ENCODE measurements at places on chromosomes 11 and 22.

GRCh38 chr11:103623933-103624332, 412.5 kb upstream of the DDI1 start:
- DNase-seq = no peak

DNA sequence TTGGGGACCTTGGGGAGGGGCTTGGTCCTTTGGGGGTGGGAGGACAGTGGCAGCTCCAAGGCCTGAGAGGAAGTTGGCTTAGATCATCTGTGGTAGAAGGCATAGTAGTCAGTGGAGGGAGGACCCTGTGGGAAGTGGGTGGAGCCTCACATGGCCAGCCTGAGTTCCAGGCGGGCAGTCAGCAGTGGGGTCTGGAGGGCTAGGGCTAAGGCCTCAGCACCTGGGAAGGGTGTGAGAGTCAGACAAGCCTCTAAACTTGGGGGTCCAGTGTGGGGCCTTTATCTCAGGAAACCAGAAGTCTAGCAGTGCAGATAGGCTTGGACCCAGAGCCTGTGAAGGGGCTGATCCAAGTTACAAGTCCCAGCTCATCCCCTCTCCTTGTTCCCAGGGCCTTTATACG, 4.0 kb downstream of the NLRX1 start:
- DNase-seq = no peak

- no peak for DNase-seq
These were observed 29.9 kb upstream of the ACER3 start for GRCh38 chr11:76830639-76831327.

- no peak for DNase-seq
These were observed 8.8 kb downstream of the H19 start for GRCh38 chr11:1988667-1989317.

- DNase-seq = no peak
These were observed 148.3 kb upstream of the POU2AF2 start for GRCh38 chr11:111097191-111097590.

- no peak for DNase-seq
These were observed 8.6 kb upstream of the TMPRSS6 start for GRCh38 chr22:37118083-37118482.

GRCh38 chr22:26846645-26847044, 189.3 kb downstream of the MIAT start:
- no peak for DNase-seq

DNA sequence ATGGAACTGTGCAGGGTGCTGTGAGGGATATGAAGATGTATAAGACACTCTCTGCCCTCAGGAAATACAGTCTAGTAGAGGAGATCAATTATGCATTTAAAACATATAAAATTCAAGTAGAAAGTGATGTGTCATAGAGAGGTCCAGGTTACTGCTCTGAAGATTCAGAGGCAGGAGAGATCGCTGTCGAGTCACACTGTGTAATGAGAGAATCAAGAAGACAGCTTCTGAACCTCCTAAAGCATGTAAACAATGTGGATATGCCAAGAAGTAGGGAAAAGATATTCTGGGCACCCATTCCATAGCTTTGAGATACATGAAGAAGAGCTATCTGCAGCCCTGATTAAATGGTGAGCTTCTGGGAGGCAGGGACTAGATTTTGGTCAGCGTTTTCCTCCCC, 16.7 kb downstream of the SSH3 start:
- DNase-seq = no peak

GRCh38 chr11:62466444-62466843, 47.6 kb downstream of the SCGB1A1 start:
- no peak for DNase-seq

DNA sequence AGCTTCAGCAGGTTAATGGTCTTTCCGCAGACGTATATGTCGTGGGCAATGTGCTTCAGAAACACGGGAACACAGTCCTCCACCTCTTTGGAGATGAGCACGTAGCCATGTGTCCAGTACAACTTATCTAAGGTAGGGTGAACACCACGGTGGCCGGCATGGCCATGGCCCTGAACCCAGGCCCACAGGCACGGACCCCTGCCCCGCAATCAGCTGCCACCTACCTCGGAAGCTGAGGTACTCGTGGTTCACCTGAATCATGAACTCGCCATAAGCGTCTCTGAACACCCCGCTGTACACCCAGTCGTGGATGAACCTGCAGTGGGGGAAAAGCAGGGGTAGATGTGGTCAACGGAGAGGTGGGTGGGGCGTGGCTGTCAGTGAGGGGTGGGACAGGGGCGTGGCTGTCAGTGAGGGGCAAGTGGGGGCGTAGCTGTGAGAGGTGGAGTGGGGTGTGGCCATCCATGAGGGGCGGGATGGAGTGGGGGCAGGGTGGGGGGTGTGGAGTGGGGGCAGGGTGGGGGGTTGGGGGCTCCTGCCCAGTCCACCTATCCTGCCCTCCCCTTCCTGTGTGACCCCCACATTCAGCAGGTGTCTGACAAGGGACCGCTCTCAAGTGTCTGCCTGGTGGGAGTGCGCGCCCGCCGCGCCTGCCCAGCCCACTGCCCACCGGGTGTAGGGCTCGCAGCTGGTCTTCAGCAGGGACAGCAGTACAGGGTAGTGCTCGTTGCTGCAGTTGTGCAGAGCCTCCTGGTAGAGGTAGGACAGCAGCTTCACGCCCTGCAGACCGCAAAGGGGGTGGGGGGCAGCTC, 18.6 kb downstream of the TUBGCP6 start:
- no peak for DNase-seq

GRCh38 chr22:31616315-31616980, 45.6 kb downstream of the PISD start:
- no peak for DNase-seq

GRCh38 chr22:36467042-36467810, 14.2 kb downstream of the TXN2 start:
- no peak for DNase-seq

DNA sequence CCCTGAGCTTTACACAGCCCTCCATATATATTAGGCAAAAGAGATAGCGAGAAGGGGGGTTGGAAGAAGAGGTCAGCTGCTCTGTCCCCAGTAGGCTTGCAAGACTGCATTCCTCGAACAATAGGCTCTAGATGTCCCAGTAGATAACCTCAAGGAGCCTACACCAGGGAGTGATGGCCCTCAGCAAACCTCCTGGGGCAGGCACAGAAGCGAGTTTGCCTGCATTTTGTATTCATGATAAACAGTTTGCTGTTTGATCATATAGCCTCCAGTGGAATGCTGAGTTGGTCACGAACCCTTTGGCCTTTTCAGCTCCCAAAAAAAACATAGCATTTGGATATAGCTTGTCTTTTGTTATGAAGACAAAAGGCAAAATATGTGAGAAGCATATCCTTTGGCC, 95.1 kb upstream of the GRAMD1B start:
- no peak for DNase-seq

DNA sequence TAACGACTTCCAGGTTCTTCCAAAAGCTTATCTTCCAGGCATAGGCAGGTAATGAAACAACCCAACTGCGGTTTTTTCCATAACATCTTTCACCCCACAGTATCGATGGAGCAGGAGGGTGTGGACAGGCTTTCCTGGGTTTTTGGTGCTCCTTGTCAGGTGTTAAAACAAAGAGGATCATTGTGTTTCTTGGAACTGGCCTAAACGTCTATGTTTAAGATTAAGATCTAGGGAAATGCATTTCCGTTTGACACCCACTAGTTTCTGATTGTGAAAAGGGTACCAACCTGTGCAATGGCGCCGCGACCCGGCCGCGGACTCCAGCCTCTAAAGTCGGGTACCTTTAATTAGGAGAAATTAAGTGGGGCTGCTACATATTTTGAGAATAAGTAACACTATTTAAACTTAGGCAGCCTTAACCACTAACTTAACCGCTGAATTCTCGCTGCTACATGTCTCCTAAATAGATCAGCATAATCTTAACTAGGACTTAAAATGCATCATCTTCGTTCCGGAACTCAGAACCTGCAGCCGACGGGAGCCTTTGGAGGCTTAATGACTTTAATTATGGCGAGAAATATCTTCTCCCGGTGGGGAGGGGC, 31.5 kb downstream of the C22orf31 start:
- DNase-seq = no peak

DNA sequence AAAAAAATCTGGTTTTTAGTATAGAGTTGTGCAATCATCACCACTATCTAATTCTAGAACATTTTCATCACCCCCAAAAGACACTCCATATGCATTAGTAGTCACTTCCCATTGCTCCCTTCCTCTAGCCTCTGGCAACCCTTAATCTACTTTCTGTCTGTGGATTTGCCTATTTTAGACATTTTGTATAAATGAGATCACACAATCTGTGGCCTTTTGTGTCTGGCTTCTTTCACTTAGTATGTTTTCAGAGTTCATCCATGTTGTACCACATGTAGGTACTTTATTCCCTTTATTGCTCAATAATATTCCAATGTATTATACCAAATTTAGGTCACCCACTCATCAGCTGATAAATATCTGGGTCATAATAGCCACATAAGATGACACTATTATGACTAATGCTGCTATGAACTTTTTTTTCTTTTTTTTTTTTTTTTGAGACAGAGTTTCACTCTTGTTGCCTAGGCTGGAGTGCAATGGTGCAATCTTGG, 67.5 kb upstream of the SCUBE2 start:
- DNase-seq = no peak

GRCh38 chr11:133046252-133046651, 486.0 kb downstream of the OPCML start:
- DNase-seq = no peak

GRCh38 chr11:15864026-15864805, 492.1 kb downstream of the SOX6 start:
- no peak for DNase-seq

DNA sequence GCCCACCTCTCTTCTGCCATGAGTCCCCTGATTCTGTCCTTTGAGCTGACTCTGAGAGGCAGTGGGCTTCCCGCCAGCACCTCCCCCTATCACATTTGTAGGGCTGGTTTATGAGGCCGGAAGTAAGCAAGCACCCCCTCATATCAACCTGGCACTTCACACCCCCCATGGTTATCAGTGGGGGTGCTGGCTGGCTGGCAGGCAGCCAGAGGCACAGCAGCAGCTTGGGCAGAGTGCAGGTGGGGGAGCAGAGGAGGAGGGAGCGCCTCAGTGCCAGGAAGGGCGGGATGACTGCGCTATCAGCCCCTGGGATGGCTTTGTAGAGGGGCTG, 22.9 kb upstream of the CHRM4 start:
- no peak for DNase-seq

GRCh38 chr11:78807351-78807750, 232.7 kb upstream of the NARS2 start:
- DNase-seq = no peak

DNA sequence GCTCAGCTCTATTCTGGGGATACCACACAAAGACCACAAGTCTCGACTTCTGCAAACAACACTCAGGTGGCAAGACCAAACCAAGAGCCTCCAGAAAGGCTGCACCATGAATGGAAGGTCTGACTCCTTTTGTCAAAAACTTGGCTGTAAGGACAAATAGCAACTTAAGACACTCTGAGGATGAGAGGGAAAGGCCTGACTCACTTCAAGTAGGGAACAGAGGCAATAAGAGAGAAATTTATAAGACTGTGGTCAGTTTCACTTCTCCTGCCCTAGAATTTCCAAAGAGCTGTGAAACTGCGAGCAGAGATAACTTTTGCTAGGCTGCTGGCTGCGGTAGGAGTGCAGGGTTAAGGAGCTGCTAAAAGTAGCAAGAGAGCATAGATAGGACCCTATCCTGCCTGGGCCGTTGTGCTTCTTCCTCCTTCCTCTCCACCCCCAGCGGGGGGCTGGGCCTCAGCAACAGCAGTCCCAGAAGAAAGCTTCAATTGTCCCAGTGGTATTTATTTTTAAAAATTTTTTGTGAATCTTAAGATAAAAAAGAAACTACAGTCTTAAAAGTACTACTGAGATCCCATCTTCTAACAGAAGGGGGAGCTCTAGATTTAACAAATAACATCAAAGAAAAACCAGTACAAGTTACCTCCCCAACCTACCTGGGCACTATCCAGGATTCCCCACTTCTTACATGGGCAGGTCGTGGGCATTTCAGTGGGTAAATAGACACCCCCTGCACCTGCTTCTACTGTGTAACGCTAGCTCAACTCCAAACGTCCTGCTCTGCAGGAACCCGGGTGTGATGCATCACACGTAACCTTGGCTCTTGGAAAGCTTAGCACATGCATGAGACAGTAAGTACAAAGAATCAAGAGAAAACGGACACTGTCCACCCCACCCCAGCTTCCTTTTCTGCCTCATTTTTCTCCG, 66.4 kb downstream of the SGSM3 start:
- no peak for DNase-seq

Measured in stimulated activated CD4-positive, alpha-beta T cell treated with anti-CD3 and anti-CD28 coated beads, Interleukin-1b, Interleukin-23, amount 100 ng/mL, for 1 hour (primary cell).